ENCODE measurements at places on chromosomes 4 and X. TPM values are rescaled to one million over a fixed set of nuclear protein-coding genes. Genes with fewer than 3 reads are reported as not detected.

The XPNPEP2 gene
- 3.1 TPM for polyA plus RNA-seq

The SPANXB1 gene
- polyA plus RNA-seq: not detected

The HTR2C gene
- not detected for polyA plus RNA-seq

The SSX4 gene
- not detected for polyA plus RNA-seq

The MAGEA10 gene
- polyA plus RNA-seq: not detected

The SSX4B gene
- not detected for polyA plus RNA-seq

The ATP2B3 gene
- polyA plus RNA-seq: 0.21 TPM
